ENCODE measurements at places on chromosomes 1 and 21.

GRCh38 chr1:225368036-225368552 lies 59.7 kb downstream of the LBR start:
- no peak for DNase-seq

DNA sequence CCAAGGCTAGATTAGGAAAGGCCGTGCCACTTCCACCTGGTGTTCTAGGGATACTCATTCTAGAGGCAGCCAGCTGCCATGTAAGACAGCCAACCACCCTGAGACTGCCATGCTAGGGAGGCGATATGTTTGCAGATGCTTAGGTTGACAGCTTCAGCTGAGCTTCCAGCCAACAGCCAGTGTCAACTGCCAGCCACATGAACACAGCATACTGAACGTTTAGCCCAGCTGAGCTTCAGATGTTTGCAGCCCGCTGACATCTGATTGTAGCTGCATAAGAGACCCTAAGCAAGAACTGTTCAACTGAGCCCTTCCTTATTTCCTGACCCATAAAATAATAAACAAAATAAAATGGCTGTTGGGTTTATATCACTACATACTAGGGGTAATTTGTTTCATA lies 5.0 kb upstream of the KCNC4 start:
- no peak for DNase-seq

DNA sequence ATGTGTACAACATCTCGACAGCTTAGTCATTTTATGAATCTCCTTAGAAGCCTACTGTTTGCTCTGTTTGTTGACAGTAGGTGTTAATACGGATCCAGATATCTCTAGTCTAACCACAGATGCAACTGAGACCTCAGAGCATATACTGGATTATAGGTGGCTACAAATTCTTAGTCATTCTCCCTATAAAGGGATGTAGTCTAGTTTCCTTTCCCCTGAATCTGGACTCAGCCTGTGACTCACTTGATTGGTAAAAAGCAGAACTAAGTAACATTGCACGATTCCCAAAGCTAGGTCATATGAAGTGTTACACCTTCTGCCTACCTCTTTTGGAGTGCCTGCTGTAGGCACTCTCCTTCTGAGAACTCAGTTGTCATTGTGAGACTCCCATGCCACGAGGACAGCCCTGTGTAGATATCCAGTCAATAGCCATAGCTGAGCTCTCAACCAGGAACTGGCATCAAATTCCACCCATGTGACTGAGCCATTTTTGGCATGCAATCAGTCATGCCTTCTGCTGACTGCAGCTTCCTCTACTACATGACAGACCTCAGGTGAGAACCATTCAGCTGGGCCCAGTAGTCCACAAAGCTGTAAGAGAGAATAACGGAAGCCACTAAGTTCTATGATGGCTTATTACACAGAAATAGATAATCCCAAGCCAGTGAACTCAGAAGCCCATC lies 135.9 kb upstream of the CHRM3 start:
- peak; percentile 10 for DNase-seq

GRCh38 chr1:243944429-243945160 lies 94.6 kb upstream of the AKT3 start:
- peak; percentile 5 for DNase-seq

- no peak for DNase-seq
These were observed 105.0 kb downstream of the BRINP2 start for GRCh38 chr1:177275736-177276135.

GRCh38 chr1:50232336-50232735 lies 123.6 kb downstream of the ELAVL4 start:
- no peak for DNase-seq

DNA sequence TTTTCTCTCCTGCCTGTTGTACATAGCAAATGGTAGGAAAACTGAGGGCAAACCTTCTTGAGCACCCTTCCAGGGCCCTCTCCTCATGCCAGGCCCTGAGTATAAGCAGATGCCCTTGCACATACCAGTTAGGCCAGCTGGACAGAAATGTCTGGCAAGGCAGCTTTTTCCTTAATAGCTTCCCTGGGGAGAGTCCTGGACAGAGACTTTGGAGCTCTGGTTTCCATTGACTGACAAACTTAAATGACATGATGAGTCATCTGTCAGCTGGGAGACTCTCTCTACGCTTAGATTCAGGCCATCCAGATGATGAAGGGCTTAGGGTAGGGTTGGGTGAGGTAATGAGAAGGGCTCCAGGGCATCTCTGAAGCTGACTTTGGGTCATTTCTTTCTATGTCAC lies 317.5 kb downstream of the ASTN1 start:
- DNase-seq, result no peak

DNA sequence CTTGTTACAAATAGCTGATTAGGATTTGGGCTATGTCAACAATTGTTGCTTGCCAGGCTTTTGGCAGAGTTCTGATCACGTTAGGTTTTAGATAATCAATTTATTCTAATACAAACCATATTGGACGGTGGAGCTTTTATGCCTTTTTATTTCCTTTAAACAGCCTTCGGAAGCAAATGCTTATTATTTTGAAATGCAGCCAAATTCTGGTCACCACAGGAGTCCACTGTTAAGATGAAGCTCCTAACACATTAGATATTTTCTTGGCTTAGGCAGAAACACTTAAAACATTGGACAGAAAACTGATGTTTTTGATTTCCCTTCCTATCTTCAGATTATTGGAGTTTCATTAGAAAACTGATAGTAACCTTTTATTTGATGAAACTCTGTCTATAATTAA lies 82.9 kb downstream of the CENPF start:
- peak; percentile 44 for DNase-seq

- DNase-seq, result no peak
These were observed 200.6 kb downstream of the PRDM2 start for GRCh38 chr1:13900583-13900982.

GRCh38 chr1:243723050-243723449 lies 127.0 kb downstream of the AKT3 start:
- no peak for DNase-seq

DNA sequence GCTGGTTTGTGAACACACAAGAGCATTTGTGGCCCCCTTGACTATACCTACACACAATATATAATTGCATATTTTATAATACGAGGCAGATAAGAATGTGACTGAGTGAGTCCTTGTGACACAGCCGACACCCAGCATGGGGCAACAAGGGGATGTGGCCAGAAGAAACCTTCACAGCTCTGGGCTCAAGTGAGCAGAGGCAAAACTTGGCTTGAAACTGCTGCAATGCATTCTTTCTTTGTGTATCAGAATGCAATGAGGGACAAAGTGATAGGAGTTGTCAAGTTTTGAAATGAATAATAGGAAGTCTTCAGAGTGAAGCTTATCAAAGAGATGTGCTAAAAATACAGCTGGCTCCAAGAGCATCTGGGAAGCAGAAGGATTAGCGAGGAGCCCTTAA lies 124.0 kb upstream of the C8B start:
- no peak for DNase-seq

GRCh38 chr1:98331243-98331642 lies 330.3 kb upstream of the SNX7 start:
- peak; percentile 58 for DNase-seq

DNA sequence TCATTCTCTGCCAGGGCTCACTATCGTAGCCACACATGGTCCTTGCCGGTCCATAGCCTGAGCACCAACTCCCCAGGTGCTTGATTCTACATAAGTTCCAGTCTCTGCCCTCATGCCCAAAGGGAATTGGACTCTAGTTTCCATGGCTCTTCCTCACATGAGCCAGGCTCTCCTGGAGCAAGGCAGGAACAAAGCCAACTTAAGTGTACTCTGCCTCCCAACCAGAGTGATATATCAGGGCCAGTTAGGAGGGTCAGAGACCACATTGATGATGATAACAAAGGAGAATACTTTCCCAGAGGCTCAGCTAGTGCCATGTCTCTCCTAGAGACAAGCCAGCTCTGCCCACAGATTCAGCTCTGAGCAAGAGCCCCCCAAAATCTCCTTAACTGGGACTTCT lies 70.9 kb downstream of the ERI3 start:
- no peak for DNase-seq

DNA sequence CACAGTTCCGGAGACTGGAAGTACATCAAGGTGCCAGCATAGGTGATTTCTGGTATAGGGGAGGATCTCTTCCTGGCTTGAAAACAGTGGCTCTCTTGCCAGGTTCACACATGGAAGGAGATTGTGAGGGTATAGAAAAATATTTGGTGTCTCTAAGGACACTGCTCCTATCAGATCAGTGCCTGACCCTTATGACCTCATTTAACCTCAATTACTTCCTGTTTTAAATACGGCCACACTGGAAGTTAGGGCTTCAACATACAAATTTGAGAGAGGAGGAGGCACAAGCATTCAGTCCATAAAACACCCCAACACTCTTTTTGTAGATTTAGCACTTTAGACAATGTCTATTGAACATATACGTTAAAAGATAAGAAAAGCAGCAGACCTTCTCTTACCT lies 37.0 kb downstream of the COL6A1 start:
- no peak for DNase-seq

DNA sequence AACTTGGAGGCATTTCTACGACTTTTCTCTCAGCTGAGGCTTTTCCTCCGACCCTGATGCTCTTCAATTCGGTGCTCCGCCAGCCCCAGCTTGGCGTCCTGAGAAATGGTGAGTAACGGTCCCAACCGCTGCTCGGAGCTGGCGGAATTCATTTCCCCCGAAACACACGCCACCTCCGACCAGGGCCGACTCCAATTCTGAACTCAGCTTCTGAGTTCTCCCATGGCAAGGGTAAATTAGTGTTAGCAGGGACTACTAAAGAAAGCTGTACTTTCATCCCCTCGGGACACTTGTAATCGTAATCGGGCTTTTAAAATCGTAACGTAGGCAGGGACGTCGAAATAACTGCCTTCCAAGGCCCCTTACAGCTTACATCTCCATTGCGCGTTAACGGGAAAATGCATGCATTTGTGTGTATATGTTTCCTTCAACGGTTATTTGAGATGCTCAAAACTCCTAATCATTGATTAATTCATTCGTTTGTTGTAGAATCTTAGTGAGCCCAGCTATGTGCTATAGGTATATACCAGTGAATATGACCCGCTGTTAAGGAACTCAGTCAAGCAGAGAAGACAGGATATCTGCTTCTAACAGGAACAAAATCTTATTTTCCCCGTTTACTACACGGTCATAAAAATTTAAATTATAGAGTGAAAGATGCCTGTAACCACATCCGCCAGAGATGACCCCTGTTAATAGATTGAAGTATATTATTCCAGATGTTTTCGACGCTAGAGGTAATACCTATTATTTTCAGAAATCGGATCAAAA lies 472 bp downstream of the DTL start:
- DNase-seq, result no peak

- peak; percentile 23 for DNase-seq
These were observed 55.7 kb upstream of the NADK start for GRCh38 chr1:1833916-1834325.

DNA sequence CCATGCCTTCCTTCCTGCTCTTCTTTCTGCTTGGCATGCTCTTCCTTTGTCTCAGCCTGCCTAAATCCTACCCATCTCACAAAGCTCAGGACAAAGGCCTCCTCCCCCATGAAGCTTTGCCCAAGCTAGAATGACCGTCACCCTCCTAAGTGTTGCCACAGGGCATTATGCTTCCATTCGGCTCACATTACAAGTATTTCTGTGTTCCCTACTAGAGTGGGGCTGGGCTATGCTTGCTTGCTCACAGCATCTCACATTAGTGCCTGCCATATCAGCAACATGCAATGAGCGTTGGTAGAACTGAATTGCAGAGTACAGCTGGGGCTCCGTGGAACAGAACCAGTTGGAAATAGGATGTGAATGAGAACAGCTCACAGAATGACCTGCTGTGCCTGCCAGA lies 82.8 kb downstream of the CD58 start:
- DNase-seq, result no peak

GRCh38 chr1:41155105-41155504 lies 87.0 kb downstream of the SCMH1 start:
- DNase-seq, result no peak

GRCh38 chr1:245877976-245878375 lies 629.1 kb downstream of the SMYD3 start:
- DNase-seq, result no peak

DNA sequence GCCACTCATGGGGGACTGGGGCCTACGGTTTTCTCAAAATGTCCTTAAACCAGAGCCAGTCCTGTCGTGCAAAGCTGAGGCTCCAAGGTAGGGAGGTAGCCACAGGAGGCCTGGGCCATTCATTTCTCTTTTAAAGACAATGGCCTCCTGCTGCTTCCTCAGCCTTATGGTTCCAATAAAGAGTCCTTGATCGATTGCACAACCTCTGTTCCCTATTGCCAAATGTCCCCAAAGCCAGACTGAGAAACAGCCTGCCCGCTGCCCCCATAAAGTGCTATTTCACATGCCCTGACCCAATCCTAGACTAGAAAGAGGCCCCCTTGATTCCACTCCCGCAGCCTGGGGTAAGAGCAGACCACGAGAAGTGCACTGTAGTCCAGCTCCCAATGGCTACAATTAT lies 166.7 kb downstream of the CLIC6 start:
- DNase-seq, result no peak

DNA sequence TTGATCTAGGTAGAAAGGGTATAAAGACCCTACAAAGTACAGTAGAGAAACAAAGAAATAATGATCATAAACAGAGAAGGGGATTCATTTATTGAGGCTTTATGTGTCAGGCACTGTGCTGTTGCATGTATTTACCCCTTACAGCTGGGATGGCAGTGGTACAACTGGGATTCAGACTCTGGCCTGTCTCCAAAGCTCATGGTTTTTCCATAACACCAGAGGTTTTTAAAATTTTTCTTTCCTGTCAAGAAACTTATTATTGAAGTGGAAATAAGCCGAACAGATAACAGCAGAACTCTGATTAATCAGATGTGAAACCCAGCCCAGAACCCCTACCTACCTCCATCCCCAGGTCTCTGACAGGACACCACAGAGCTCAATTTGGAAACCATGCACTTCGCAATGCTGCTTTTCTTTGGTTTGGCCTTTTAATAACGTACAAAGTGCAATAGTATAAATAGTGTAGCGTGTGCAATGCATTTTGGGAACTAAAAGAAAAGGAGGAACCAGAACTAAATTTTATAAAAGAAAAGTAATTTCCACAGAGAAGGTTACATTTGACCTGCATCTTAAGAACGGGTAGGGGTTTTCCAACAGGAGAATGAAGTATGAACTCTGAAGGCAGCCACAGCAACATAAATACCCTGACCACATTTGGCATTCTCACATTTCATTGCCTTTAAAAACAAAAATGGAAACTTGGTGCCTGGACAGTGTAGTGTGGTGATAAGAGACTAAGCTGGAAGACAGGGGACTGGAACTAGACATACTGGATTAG lies 92.0 kb upstream of the S1PR1 start:
- no peak for DNase-seq

DNA sequence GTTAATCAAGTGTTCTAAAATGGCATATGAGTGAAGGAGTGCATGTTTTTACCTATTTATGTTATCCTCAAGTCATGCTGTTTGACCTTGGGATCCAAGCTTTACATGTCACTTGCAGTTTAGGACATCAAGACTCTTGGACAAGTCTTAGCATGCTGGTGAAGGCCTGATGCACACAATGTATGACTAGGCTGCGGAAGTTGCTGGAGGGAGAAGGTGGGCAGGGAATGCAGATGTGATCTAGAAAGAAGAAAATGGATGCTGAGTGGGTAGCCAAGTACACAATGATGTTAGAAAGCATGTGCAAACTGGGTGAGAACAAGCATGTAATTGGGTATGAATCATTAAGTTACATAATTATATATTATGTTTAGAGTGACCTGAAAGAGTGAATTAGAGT lies 301.8 kb downstream of the BRINP2 start:
- DNase-seq, result no peak
